ENCODE measurements at places on chromosomes 7 and 10.

DNA sequence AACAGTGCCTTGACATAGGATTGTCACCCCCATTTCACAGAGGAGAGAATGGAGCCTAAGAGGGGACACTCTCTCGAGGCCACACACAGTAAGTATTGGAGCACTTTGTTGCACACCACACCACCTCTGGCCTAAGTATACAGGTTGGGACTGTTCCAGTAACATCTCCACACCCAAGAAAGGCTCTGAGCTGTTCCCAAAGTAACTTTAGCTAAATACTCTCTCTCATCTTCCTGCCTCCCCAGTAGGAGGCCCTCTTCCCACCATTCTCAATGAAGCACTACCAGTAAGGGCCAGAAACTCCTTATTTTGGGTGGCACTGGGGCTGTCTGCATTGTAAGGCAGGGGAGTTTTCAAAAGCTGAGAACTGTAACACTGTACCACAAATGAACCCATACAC, 189.5 kb downstream of the ZNF438 start:
- no peak for DNase-seq

GRCh38 chr7:138396251-138397070, 63.6 kb upstream of the TRIM24 start:
- DNase-seq, result no peak

DNA sequence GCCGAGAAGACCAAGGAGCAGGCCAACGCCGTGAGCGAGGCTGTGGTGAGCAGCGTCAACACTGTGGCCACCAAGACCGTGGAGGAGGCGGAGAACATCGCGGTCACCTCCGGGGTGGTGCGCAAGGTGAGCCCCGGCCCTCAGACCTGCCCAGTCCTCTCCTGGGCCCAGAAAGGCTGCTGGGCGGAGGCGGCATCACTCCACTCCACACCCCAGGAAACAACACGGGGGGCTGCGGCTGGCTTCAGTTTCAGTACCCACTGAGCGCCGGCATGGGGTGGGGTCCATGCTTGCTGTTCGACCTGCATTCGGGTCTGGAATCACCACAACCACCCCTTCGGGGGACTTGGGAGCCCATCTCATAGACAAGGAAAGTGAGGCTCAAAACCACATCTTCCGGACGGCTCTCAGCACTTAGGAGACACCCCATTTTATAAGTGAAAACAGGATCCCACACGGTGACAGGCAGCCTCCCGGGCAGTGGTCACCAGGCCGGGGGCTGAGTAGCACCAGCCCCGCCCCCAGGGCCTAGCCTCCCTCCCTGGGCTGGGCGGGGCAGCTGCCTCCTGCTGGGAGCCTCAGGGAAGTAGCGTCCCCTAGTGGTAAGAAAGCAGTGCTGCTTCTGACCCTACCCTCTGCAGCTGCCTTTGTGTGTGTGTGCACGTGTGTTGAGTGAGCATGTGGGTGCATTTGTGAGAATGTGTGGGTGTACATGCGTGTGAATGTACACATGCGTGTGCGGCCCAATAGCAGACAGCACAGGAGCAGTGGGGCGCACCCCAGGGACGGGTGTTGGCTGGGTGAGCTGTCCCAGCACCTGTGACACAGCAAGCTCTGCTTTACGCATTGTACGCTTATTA, 1.8 kb downstream of the SNCG start:
- DNase-seq, result no peak

DNA sequence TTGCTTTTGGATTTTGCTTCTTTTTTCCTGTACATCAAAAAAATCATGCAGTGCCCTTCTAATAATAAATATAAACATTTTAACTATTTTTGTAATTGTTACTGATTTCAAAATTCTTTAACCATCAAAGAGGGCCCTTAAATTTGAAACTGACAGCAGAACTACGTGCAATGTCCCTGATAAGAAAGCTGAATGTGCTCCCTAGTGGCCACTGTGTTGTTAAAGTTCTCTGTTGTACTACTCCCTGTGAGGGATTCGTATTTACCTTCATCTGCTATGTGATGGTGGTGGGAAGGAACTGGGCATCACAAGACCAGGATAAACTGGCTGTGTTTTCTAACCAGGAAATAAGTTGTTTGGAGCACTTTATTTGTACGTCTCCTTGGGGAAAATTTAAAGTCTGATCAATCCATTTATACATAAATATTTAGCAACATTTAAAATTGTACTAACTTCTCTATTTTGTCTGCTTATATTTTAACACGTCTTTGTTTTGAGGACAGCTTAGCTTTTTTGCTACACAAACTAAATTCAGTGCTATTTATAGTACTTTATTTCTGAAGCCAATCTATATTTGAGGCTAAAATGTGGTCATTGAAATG, 322.4 kb downstream of the HGF start:
- DNase-seq, result no peak

DNA sequence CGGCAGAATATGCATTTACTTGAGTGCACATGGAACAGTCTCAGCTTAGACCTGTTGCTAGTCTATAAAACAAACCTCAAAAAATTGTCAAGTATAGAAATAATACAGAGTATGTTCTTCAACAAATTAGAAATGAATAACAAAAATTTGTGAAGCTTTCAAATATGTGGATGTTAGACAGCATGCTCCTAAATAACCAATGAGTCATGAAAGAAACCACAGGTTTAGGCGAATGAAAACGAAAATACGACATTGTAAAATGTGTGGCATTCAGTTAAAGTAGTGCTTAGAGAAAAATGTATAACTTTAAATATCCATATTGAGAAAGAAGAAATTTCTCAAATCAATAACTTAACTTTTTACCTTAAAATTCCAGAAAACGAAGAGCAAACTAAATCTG, 760.0 kb upstream of the SORCS1 start:
- DNase-seq, result no peak

GRCh38 chr7:7651479-7651878, 10.9 kb downstream of the UMAD1 start:
- no peak for DNase-seq

GRCh38 chr10:23371073-23371472, 26.5 kb upstream of the C10orf67 start:
- no peak for DNase-seq

- DNase-seq, result no peak
Observed at GRCh38 chr7:24718977-24719491, 38.2 kb downstream of the GSDME start.

GRCh38 chr7:101162551-101163278, 2.7 kb downstream of the VGF start:
- peak; percentile 10 for DNase-seq
